A375 (cell line): ENCODE measurements at places on chromosomes 4 and X. TPM values are rescaled to one million over a fixed set of nuclear protein-coding genes. Genes with fewer than 3 reads are reported as not detected.

Gene PDE6B
- total RNA-seq = 4.5 and 5.1 TPM in 2 replicates

Gene TMA16
- 54.2 and 62.6 TPM in 2 replicates for total RNA-seq

Gene C4orf50
- total RNA-seq = 0.03 TPM in 1 of 2 replicates, not detected in the other

Gene MAGEA9B
- total RNA-seq = not detected in 2 replicates

Gene CCDC110
- 0.34 TPM in 1 of 2 replicates, not detected in the other for total RNA-seq

Gene CYSLTR1
- total RNA-seq = 0.16 TPM in 1 of 2 replicates, not detected in the other

Gene TSPAN6
- total RNA-seq = 6.9 and 9.9 TPM in 2 replicates

Gene NLGN4X
- 24.3 and 31.8 TPM in 2 replicates for total RNA-seq

Gene AMMECR1
- 6.7 and 8.5 TPM in 2 replicates for total RNA-seq

Gene TKTL2
- not detected in 2 replicates for total RNA-seq

Gene SOWAHB
- not detected in 2 replicates for total RNA-seq

Gene GIMD1
- total RNA-seq = not detected in 2 replicates

Gene NAP1L3
- 3.8 and 4.0 TPM in 2 replicates for total RNA-seq

Gene TMEM31
- not detected in 2 replicates for total RNA-seq

Gene SH2D1A
- 0.05 and 0.08 TPM in 2 replicates for total RNA-seq

Gene MAGEA2
- total RNA-seq = 80.6 and 90.5 TPM in 2 replicates

Gene TFDP3
- not detected in 2 replicates for total RNA-seq

Gene RS1
- not detected in 2 replicates for total RNA-seq

Gene DKK2
- total RNA-seq = 0.34 and 0.49 TPM in 2 replicates

Gene RAB39B
- 5.3 TPM in 2 replicates for total RNA-seq

Gene NCAPG
- 65.5 and 98.5 TPM in 2 replicates for total RNA-seq

Gene CNGA1
- 1.1 TPM in 1 of 2 replicates, not detected in the other for total RNA-seq

Gene TMPRSS11B
- not detected in 2 replicates for total RNA-seq

Gene EDA2R
- total RNA-seq = 2.4 and 2.7 TPM in 2 replicates

Gene CTAG2
- total RNA-seq = 2.5 TPM in 2 replicates

Gene EVC2
- 0.08 TPM in 1 of 2 replicates, not detected in the other for total RNA-seq

Gene MEPE
- not detected in 2 replicates for total RNA-seq

Gene MAMLD1
- 0.26 and 0.40 TPM in 2 replicates for total RNA-seq

Gene HTATSF1
- total RNA-seq = 44.1 and 53.3 TPM in 2 replicates

Gene MAGEC3
- total RNA-seq = 0.68 and 0.93 TPM in 2 replicates

Gene CYTL1
- total RNA-seq = 0.30 TPM in 1 of 2 replicates, not detected in the other

Gene CXCL6
- total RNA-seq = not detected in 2 replicates

Gene SORCS2
- total RNA-seq = 0.49 and 0.77 TPM in 2 replicates

Gene PAK3
- total RNA-seq = 0.38 and 1.3 TPM in 2 replicates

Gene RHOXF2B
- total RNA-seq = not detected in 2 replicates

Gene GYPE
- not detected in 2 replicates for total RNA-seq

Gene RPL36A
- total RNA-seq = 2,419 and 2,951 TPM in 2 replicates

Gene GPRASP1
- 0.11 and 0.61 TPM in 2 replicates for total RNA-seq

Gene VGLL1
- total RNA-seq = not detected in 2 replicates

Gene RWDD4
- total RNA-seq = 13.7 and 19.5 TPM in 2 replicates

Gene BLTP1
- 12.3 and 17.4 TPM in 2 replicates for total RNA-seq

Gene MMRN1
- total RNA-seq = not detected in 2 replicates

Gene DHRSX
- total RNA-seq = 7.0 and 10.1 TPM in 2 replicates

Gene HPGD
- not detected in 2 replicates for total RNA-seq

Gene UGT2B7
- 1.6 and 2.0 TPM in 2 replicates for total RNA-seq

Gene ZNF595
- 35.2 and 46.1 TPM in 2 replicates for total RNA-seq
